ENCODE measurements at places on chromosomes 5 and 9.

- no peak for DNase-seq
Observed at GRCh38 chr5:143401227-143402016, 2.1 kb downstream of the NR3C1 start.

GRCh38 chr5:169599451-169599850, 15.9 kb downstream of the SPDL1 start:
- no peak for DNase-seq

GRCh38 chr9:125505988-125506438, 201.0 kb downstream of the MAPKAP1 start:
- no peak for DNase-seq

- no peak for DNase-seq
Observed at GRCh38 chr9:98867429-98868168, 60.1 kb downstream of the GALNT12 start.

DNA sequence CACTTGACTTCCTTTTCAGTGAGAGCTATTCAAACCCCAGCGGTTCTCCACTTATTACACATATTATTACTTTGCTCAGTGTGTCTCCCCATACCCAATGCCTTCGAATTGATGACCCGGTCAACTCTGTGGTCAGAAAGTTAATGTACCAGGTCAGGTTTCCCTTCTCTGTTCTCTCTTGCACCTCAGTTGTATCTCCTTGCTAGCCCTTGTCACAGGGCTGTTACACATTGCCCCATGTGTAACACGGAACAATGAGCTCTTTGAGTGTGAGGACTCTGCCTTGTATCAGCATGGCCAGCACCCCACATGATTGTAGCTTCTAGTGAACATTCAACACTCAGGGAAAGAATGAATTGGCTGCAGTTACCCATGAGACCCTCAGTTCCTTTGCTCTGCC, 73.6 kb downstream of the DOCK2 start:
- no peak for DNase-seq

DNA sequence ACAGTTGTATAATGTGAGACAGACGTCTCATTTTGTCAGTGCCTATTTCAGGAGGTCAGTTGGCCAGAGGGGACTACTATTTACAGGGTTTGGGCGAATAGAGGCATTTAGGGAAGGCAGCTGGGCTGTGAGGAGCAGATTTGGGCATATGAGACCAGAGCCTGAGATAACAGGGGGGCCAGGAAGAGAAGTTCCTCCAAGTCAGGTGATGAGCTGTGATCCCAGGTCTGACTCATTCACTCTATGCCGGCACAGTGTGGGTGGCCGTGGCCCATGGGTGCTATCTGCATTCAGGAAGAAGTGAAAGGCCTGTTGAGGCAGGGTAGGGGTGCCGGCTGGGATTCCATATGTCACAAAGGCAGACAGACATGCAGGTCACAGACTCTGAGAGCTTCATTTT, 142.8 kb downstream of the PDZD2 start:
- DNase-seq: peak; percentile 18

DNA sequence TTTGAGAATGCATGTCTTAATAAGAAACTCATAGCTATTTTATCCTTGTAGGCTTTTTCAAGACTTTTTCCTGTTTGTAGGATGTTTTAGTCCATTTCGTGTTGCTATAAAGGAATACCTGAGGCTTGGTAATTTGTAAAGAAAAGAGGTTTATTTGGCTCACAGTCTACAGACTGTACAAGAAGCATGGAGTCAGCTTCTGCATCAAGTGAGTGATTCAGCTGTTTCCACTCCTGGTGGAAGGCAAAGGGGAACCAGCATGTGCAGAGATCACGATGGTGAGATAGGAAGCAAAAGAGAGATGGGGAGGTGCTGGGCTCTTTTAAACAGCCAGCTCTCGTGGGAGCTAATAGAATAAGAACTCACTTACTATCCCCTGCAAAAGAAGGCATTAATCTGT, 177.3 kb downstream of the ALDH1A1 start:
- no peak for DNase-seq

DNA sequence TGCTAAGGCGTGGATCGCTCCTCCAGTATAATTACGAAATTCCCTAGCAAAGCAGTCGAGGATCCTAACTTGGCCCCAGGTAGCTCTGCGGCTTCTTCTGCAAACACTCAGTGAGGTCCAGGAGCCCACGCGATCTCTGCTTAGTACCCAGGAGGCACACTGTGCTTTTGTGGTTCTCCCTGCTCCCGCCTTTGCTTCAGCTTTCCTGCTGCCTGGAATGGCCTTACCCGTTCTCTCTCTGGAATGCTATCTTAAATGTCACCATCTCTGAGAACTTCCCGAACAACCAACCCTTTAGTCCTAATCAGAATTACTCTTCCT, 639 bp downstream of the INVS start:
- peak; percentile 51 for DNase-seq

- DNase-seq: no peak
Observed at GRCh38 chr5:175394601-175395000, 49.4 kb downstream of the DRD1 start.

DNA sequence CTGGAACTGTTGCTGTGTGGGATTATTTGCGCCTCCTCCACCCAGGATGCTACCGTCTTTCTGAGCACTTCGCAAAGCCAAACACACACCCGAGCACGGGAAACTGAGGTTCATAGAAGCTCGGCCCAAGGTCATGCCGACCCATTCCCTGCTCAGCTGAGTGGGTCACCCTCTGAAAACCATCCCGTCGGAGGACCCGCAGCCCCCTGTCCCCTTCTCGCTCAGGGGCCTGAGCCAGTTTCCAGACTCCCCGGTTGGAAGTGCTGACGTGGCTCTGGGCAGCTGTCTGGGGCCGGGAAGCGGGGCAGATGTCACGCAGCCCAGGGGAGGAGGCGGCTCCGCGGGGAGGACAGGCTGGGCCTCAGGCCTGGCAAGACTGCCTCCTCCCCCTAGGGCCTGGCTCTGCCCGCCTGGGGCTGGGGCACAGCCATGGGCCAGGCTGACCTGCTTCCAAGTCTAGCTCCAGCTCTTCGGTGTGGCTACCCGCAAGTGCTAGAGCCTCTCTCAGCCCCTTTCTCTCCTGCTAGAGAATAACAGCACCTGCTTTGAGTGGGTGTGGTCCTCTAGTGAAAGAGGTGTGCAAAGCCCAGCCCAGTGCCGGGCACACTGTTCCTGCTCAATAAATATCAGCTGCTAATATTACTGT, 9.9 kb upstream of the CXXC5 start:
- DNase-seq: no peak

DNA sequence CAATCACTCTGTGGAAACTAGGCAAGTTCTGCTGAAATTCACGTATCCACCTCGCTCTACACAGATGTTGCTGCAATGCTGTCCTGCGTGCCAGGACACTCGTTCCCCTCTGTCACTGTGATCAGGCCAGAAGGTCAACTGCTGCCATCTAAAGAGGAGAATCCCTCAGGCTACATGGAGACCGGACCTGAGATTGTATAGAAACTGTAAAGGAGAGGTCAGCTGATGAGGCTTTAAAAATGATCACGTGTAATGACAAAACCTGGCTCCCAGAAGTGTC, 80.1 kb downstream of the PRRT1B start:
- DNase-seq: no peak

GRCh38 chr5:78855026-78855425, 130.1 kb downstream of the ARSB start:
- no peak for DNase-seq

DNA sequence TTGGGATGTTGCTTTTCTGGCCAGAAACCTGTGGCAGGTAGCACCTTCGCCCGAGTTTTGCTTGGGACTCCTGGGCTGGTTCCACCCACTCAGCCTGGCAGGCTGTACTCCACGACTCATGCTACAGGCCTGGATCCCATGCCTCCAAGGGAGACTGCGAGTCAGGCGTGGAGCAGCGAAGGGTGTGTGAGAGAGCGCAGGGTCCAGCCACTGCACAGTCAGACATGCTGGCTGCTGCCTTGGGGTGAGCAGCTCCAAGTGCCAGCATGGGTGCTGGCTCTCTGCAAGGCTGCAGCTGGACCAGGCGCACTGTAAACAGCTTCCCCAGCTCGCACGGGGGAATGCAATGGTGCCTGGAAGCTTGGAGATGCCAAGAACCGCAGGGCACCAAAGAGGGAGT, 249.6 kb upstream of the EDIL3 start:
- DNase-seq: no peak

DNA sequence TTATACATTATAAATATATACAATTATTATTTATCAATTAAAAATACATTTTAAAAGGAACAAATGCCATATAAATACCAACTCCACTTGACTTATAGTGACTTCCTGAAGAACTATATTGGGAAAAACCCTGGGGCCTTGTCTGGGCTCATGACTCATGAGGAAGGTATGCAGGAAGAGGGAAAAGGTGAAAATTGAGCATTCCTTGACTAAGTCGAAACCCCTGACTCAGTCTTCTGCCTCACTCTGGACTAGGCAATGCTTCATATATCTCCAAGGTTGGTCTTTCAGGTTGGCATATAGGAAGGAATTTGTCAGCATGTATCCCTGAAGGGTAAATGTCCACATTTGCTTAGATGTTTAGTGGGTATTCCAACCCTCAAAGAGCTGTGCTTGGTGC, 78.5 kb downstream of the SH3TC2 start:
- DNase-seq: no peak

- no peak for DNase-seq
Observed at GRCh38 chr9:7028591-7028990, 270.8 kb downstream of the KDM4C start.

DNA sequence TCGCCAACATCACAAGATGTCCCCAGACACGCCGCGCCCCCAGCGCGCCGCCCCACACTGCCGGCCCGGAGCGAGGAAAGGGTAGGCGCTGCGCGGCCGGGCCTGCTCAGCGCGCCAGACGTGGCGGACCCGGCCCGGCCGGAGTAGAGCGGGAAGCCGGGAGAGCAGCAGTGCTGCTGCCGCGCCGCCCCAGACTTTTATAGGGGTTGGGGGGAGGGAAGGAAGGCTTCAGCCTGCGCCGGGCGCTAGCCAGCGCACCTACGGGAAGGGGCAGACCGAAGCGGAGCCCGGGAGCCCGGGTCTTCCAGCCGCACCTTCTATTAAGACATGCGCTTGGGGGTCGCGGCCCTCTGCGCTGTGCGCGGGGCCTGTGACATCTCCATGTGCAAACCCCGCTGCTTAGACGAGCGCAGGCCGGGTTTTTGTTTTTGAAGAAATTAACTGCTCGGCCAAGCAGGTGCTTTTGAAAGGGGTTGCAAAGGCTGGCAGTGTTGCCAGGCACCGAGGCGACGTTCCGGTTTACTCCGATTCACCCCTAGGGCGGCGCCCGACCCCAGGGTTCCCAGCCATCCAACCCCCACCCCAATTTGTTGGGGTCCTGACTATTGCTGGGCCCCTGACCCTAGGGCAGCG, 353 bp upstream of the PAX5 start:
- DNase-seq: peak; percentile 68

- DNase-seq: no peak
Observed at GRCh38 chr9:15221746-15222145, 85.3 kb downstream of the TTC39B start.

GRCh38 chr9:126307322-126308061, 19.1 kb upstream of the MVB12B start:
- no peak for DNase-seq

DNA sequence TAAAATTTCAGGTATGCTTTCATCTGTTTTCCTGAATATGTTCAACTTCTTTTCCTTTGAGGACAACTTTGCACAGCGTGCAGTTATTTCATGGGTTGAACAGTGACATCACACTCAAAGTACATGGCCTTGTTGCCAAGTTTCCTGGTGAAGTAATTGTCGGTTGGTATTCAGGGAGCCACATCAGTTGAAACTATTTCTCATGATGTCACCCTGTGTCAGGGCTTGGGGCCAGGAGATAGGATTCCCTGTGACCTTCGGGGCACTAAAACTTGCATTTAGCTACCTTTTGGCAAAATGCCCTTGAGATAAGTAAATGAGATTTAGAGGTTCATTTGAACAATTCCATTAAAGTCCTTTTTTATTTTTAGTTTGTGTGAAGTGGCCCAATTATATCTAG, 383.9 kb downstream of the SH3GL2 start:
- no peak for DNase-seq

GRCh38 chr9:129377931-129378661, 200.0 kb upstream of the IER5L start:
- DNase-seq: no peak

GRCh38 chr9:6785682-6786081, 27.9 kb downstream of the KDM4C start:
- no peak for DNase-seq

DNA sequence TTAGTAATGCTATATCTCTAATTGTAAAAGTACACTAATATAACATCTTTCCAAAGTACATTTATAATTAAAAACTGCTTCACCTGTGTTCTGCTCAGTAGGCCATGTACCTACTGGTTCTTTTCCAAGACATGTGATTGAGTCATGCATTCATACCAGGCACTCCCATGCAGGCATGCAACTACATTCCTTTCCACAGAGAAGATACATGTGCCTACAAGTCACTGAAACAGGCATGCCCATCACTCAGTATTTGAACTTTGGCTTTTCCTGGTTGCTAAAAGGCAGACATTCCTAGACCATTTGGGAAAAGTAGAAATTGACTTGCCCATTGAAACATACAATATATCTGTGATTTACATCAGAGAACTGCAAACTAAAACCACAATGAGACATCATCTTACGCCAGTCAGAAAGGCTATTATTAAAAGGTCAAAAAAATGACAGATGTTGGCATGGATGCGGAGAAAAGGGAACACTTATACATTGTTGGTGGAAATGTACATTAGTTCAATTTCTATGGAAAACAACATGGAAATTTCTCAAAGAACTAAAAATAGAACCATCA, 148.3 kb upstream of the MOCS2 start:
- DNase-seq: no peak

- DNase-seq: no peak
Observed at GRCh38 chr5:17359451-17360011, 138.5 kb upstream of the TAF11L2 start.

- DNase-seq: peak; percentile 90
Observed at GRCh38 chr9:93091453-93092081, 4.5 kb upstream of the CARD19 start.

DNA sequence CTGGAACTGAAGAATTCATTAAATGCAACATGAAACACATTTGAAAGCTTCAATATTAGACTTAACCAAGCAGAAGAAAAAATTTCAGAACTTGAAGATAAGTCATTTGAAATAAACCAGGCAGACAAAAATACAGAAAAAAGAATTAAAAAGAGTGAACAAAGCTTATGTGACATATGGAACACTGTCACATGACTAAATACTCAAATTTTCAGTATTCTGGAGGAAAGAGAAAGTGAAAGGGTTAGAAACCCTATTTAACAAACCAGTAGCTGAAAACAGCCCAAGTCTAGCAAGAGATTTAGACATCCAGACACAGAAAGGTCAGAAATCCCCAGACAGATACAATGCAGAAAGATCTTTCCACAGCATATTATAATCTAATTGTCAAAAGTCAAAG, 37.1 kb upstream of the SH3TC2 start:
- no peak for DNase-seq

DNA sequence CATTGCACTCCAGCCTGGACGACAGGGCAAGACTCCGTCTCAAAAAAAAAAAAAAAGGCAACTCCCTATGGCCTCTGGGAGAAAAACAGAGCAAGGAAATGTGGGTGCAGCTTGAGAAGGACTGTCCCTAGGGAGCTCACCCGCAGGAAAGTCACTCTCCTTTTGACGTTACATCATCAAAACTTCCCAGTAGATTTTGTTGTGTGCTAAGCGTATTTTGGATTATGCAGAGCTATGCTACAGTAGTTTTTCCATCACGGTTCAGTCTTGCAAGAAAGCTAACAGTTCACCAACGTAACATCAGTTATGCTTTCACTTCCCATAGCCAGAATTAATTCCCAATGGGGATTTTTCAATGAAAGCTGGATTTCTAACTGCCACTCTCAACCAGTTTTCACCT, 138.8 kb downstream of the HSD17B3 start:
- no peak for DNase-seq
